T-helper 17 cell (primary cell): ENCODE measurements at places on chromosomes 6 and 20.

DNA sequence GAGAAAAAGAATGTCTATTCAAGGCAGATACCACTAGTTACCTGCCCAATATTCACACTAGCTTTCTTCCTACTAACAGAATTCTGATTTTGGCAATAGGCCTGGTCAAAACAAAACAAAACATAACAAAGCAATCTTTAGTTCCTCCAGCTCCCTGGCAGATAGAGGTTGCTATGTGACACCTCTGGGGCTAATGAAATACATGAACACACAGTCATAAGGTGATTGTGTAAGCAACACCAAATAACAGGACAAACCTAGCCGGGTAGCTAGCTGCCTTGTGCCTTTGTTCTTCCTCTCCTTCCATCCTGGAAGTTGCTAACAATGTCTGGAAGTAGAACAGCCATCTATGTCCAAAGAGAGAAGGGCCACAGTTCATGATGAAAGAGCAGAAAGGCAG is 6.0 kb upstream of the HMGN3 start:
- no peak for DNase-seq

GRCh38 chr20:17403461-17403860 is 127.7 kb downstream of the BFSP1 start:
- no peak for DNase-seq

DNA sequence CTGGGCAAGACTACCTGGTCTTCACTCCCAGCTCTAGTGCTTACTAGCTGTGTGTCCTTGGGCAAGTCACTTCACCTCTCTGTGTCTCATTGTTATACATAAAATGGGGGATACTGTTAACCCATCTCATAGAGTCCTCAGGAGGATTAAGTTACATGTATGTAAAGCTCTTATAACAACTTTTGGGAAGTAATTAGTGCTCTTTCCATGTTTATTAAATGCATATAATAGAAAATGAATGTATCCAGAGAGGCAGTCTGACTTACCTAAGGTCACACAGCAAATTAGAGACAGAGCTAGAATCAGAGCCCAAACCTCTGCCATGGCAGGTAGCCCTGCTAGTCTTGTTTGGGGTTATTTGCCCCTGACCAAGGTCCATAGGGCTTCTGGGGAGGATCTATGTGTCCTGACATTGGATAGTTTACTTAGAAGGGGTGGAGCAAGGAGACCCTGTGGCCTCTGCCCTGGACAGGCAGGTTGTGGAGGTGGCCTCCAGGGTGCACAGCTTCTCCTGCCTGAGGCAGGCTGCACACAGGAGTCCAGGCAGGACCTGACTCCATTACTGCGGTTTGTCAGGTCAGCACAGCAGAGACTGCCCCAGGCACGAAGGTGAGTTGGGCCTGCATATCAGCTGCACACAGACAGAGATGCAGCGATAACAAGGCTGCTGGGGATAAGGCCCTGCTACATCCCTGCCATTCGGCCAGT is 8.4 kb upstream of the MAPK13 start:
- DNase-seq: no peak

DNA sequence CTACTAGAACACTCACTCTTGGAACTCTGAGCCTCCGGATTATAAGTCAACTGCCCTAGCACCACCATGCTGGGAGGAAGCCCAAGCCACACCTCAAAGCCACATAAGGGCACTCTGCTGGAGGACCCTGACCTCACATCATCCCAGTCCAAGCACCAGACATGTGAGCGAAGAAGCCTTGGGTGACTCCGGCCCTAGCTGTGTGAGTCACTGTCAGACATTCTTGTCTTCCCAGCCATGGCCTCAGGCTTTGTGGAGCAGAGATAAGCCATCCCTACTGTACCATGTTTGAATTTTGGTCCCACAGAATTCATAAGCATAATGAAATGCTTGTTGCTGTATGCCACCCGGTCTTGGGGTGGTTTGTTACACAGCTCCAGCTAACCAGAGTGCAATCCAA is 247.7 kb downstream of the SOD2 start:
- DNase-seq: no peak

DNA sequence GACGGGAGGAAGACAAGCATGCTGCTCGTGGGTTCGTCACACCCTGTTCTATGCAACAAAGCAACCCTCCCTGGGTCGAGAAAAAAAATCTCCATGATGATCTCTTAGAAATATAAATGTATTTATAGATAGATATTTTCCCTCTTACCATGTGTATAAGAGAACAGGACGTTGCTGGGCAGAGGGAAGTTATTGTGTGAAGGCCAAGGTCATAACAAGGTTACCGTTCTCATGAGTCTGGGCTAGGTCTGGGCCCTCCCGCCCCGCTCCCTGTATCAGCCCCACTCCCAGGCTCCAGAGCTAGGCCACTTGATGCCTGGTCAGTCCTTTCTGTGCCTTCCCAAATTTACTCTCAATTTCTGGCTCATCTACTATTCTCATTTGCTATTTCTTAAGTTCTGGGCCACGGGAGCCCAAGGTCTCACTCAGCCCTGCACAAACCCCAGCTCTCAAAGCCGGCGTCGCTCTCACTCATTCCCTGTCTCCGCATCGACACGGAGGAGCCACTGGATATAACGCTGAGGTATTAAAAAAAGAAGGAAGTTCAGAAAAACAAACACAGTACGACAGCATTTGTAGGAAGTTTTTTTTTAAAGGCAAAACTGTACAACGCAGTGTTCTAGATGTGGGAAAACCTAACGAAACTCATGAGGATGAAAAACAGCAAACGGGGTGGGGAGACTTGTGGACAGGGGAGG is 96.8 kb downstream of the PSMG4 start:
- no peak for DNase-seq

GRCh38 chr20:8787090-8787489 is 281.8 kb upstream of the PLCB4 start:
- DNase-seq: no peak

DNA sequence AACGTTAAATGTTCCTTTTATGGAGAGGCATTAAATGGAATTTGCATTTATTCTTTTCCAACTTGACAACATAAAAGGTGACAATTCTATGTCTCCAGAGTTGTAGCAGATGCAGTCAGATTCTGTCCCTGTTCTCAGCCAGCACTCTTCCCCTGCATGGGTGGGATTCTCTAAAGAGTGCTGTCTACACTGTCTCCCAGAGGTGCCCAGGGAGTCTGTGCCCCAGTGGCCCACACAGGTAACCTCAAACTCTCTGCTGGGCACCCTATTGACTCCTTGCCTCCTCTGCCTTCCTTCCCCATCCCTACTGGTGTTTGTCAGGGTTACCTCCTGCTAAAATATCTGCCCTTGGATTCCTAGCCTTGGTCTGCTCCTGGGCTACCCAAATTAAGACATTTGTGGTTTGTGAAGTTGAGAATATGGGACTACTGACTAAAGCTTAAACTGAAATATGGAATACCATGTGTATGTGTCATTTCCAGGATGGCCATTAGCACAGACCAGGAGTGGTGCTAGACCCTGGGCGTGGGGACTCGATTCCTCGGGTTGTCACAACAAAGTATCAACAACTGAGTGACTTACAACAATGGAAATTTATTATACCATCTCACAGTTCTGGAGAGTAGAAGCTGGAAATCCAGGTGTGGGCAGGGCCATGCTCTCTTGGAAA is 284.7 kb downstream of the CDH26 start:
- DNase-seq: no peak

DNA sequence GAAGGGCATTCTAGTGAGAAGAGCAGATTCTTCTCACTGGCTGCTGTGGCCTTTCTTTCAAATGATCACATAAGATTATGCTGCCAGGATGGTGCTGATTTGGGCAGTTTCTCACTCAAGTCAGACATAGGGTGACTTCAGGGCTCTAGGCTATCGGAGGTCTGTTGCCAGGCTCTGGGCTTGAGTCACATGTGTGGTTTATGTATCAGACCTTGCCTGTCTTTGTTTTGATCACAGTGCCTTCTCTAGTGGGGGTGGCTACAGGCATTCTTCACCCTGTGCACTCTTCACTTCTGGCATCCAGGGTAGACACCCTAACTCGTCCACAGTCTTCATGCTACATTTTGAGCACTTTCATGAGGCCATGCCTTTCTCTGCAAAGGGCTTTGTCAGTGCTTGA is 823.7 kb upstream of the MAN1A1 start:
- no peak for DNase-seq

DNA sequence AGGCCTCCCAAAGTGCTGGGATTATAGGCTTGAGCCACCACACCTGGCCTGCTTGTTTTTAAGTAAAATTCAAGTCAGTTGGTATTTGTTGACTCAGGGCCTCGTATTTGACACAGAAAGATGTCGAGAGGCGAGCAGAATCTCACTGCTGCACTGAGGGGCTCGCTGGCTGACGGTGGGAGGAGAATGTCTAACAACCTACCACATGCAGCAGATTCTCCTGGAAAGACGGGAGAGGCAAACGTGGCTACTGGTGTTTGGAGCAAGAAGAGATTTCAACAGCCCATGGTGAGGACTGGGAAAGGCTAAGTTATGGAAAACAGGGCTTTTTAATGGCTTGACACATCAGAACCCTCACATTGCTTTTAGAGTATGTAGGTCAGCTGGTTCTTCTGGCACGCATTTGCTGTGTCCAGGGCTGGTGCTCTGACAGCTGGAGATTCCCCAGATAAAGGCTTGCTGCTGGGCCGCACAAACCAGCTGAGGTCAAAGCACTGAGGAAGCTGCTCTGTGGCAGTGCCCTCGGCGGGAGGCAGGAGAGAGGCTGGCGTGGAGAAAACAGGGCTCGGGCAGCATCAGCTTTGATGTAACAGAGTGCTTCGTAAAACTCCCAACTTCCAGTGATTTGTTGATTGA is 84.2 kb upstream of the FRMD1 start:
- no peak for DNase-seq

GRCh38 chr6:156720691-156721685 is 56.2 kb upstream of the ARID1B start:
- no peak for DNase-seq

DNA sequence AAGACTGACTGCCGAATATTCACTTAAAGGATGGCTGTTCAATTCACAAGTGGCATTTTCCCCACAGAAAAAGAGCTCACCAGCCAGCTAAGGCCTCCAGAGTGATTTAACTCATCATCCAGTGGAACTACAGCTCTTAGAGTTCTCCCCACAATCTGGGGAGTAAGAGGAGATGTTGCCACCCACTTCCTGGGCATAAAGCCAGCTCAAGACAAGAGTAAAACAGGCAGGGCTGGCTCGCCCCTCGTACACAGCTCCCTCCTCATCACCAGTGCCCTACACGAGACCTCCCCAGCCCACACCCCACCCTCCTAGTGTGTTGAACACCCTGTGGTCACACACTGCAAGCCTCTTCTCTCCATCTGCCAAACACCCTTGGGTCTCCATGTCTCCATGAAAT is 47.2 kb upstream of the IPCEF1 start:
- no peak for DNase-seq
